ENCODE measurements at places on chromosomes 3 and 15.

DNA sequence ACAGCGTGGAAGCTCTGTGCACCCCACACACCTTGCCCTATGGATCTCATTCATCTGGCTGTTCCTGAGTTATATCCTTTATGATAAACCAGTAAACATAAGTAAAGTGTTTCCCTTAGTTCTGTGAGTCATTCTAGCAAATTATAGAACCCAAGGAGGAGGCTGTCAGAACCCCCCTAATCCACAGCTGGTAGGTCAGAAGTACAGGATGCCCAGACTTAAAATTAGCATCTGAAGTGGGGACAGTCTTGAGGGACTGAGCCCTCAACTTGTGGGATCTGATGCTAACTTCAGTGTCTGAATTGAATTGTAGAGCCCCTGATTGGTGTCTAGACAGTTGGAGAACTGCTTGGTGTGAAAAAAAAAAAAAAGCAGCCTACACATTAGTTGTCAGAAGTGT lies 75.1 kb downstream of the B3GNT5 start:
- no peak for DNase-seq

GRCh38 chr3:89584398-89584797 lies 477.0 kb downstream of the EPHA3 start:
- no peak for DNase-seq

DNA sequence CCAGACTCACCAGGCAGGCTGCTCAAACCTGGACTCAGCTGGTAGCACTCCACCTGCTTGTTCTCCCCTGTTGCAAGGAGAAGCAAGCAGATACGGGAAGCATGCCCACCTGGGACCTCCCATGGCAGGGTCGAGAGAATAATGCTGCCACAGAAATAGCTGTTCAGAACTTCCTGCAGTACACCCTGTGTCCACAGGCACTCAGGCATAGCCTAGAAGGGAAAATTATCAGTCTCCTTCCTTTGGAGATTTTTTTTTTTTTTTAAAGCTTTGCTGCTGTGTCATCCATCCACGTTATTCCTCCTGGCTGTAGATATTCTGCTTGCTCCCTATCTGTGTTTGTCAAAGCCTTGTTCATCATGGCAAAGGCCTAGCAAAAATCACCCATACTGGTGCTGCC lies 32.7 kb upstream of the RPS17 start:
- DNase-seq, result no peak

- DNase-seq, result no peak
Measured at GRCh38 chr15:79089331-79089889, 1.2 kb downstream of the RASGRF1 start.

DNA sequence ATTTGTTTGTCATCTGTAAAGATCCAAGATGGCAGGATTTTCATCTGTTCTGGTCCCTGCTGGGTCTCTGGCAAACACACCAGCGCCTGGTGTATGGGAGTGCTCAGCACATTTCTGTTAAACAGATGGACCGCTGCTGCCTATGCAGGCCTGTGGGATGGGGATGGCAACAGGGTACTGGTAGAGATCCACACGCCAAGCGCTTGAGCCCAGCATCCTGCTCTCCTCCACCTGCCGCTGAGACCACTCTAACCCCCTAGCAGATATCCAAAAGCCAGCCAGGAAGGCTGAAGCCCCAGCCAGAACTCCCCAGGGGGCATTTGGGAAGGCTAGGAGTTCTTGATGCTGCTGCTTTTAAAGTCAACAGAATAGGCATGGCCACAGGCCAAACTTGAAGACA lies 31.7 kb downstream of the ZNF445 start:
- no peak for DNase-seq

DNA sequence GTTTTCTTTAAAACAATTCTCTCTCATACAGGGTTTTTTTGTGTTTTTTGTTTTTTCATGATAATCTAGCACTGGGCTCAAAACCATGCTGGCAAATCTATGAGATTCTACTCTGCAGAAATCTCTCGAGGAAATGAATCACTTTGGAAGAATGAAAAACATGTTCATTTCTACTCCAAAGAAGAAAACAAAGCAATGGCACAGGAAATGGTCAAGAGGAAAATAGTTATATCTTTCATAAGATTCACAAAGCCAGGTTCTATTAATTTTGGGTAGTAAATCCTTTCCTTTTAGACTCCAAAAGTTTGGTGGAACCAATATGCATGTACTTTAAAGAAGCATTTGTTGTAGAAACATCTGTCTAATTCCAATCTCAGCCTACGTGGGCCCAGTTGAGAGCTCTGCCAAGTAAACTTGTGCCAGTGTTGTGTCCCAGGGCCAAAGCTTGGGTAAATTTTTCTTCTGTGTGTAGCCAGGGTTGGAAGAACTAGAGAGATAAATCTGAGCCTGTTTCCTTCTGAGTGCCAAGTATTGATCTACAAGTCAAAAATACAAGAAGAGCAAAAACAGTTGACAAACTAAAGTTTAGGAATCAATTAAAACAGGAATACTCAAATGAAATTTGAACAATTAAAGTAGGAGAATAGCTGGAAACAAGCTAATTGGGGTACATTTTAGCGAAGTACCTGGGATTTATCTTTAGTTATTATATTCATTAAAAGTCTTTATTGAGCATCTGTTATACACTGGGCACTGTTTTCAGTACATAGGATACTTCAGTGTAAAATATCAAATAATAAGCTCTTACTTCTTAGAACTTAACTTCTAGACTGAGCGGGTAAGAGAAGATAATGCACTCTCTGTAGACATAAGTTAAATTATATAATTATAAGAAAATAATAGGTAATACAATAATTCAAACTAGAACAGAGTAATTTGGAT lies 657.5 kb upstream of the NECTIN3 start:
- DNase-seq, result no peak

GRCh38 chr3:76525726-76526125 lies 514.2 kb upstream of the ROBO2 start:
- no peak for DNase-seq

- DNase-seq, result no peak
Measured at GRCh38 chr3:6228958-6229683, 631.8 kb upstream of the GRM7 start.

- no peak for DNase-seq
Measured at GRCh38 chr15:66155065-66155464, 98.5 kb downstream of the MEGF11 start.

DNA sequence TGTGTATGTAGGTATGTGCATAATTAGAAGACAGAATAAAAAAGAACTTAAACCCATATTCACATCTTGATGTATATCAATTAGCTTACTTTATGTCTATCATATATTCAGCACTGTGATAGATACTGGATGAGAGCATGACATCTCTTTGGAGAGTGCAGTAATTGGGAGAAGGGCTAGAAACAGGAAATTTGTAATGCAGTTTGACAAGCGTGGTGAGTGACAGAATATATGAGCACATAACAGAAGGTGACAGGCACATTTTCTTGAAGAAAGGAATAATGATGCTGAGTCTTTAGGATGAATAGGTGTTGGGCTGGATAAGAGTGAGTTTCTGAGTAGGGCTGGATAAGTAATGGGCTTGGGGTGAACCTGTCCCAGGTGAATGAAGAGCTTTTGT lies 680.3 kb upstream of the ZNF385D start:
- no peak for DNase-seq

All from hematopoietic multipotent progenitor cell treated with erythropoietin and hydrocortisone succinate and interleukin-3 and kit ligand, for 17 days (in vitro differentiated cells).